Uterus (tissue), 4 donors: ENCODE measurements at places on chromosomes 5 and 9.
A peak's percentile ranks its signal among the peaks of the same experiment; 100 is the strongest.

- no peak for DNase-seq
These were observed 375.1 kb downstream of the MED10 start for GRCh38 chr5:6003040-6003825.

DNA sequence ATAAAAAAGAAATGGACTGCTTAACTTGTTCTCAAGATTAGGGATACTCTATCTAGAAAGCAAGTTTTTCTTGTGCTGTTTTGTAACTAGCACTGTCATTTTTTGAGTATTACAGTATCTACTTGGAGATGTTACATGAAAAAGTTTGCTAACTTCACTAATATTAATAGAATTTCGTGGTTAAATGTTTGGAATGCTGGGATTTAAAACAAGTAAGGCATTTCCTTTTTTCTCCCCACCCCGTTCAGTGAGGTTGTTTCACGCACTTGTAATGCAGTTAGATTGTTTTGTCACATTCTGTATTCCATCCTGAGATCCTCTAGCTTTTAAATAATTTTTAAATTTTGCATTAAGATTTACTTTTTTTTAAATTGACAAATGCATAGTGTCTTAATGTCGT lies 20.0 kb upstream of the TEK start:
- no peak for DNase-seq

DNA sequence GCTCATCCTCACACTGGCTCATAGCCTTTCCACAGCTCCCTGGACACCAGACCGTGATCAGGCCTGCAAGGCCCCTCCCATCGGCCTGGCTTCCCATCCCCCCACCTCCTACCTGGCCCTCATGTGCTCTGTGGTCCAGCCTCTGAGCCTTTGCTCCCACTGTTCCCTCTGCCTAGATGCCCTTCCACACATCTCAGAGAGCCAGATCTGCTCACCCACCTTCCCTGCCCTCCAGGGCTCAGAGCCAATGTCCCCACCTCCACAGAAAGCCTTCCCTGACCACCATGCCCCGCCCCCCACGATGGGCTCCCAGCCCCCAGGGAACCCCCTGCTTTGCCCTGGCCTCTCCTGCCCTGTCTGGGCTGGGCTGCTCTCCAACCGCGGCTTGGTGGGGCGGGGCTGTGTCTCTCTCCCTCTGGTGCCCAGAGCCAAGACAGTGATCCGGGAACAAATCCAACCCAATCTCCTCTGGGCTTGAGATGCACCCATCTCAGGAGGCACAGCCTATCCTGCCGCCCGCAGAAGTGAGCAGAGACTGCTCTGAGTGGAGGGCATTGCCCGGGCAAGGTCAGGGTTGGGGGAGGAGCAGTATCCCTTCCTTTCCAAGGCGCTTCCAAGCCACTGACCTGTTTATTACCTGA lies 1.6 kb downstream of the NINJ1 start:
- peak; percentile 47 for DNase-seq

GRCh38 chr9:131421691-131422090 lies 27.8 kb downstream of the PRRC2B start:
- no peak for DNase-seq

DNA sequence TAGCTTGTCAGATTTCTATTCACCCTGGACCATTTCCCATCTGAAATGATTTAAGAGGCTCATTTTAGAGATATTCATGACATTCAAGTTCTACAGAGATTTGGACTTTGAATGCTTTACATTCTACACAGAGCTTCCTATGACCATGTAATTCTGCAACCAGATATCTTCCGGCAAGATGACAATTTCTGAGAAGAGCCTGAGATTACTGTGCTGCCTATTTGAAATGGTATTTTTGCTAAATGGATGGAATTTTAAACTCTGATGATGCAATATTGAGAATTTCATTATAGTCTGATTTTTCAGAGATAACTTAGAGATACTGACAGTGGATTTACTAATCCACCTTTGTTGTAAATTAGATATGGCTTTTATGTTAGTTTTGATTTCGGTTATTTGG lies 16.0 kb upstream of the ACOT12 start:
- DNase-seq: no peak

GRCh38 chr5:62093411-62093810 lies 212.6 kb upstream of the KIF2A start:
- no peak for DNase-seq

- DNase-seq: peak; percentile 86
These were observed 76.0 kb downstream of the DAB2IP start for GRCh38 chr9:121727295-121728020.

DNA sequence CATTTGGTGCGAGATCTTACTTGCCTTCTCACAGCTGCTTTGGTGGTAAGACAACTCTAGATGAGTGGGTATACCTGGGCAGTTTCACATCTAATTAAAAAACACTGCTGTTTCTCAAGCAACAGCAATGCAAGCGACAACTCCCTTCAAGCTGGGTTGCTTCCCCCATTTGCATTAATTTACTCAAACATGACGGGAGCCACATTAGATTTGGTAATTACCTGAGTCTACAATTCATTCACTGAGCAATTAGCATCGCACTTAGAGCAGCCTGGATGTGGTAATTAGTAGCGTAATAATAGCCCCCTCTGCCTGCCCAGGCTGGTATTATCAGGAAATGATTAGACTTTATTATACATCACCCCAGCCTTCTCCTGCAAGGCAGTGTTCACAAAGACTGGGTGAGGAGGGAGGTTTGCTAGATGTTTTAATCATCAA lies 73.4 kb downstream of the FBXO38 start:
- DNase-seq: no peak

GRCh38 chr5:11851965-11852716 lies 52.1 kb downstream of the CTNND2 start:
- DNase-seq: no peak
